ENCODE measurements at places on chromosomes 3 and 15.

DNA sequence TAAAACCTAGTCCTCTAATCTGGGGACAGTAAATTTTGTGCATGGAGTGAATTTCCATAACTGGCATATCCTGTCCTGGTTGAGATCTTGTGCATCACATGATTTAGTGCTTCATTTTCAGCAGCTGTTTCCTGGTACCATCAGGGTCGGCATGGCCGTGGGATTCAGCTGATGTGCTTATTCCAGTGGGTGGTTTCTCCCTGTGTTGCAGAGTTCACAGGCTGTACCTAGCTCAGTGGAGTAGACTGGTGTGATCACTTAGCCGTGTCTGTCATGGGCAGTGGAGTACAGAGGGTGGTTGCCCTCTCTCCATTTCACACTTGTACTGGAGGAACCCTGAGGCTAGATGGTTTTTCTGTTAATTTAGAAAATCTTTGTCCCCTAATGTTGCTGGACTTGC lies 228.5 kb downstream of the PTPRG start:
- no peak for DNase-seq

DNA sequence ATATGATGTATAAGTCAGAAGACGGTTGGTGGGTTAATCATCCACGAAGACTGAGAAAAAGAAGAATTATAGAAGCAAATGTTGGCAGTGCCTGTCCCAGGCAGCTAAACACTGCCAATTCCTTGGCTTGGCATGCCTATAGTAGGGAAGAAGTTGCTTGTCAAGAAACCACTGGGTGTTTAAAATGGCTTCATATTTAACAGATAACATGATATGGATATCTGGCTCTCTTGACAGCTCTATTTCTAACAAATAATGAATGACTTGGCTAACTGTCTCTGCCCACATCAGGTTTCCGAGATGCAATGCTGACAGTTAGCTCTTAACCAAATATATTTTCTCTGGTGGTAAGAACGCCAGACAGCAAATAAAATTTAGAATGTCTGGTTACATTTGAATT lies 341.7 kb upstream of the KCNMB2 start:
- no peak for DNase-seq

DNA sequence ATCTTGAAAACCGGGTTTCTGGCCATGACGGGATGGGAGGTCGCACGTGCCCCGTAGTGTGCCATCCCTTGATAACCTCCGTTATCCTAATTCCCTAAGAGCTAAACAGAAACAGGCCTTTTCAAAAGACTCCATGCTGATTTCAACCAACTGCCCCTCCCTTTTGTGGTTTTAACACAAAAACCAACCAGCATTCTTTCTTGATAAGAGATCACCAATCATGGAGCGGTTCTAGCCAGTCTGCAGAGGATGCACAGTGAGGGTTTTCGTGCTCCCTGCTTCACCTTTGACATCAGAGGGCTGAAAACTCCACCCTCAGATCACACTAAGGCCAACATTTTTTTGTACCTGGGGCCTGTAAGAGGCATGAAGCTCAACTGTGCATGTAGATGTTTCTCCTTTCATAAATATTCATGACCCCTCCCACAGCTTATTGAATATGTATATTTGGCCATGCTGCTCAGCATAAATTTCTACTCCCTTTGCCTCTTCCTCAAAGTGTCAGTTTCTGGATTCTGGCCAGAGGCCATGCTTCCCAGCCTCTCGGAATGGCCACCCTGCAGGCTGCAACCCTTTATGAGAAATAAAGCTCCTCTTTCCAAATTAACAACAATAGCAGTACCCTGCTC lies 41.3 kb downstream of the FAM3D start:
- no peak for DNase-seq

DNA sequence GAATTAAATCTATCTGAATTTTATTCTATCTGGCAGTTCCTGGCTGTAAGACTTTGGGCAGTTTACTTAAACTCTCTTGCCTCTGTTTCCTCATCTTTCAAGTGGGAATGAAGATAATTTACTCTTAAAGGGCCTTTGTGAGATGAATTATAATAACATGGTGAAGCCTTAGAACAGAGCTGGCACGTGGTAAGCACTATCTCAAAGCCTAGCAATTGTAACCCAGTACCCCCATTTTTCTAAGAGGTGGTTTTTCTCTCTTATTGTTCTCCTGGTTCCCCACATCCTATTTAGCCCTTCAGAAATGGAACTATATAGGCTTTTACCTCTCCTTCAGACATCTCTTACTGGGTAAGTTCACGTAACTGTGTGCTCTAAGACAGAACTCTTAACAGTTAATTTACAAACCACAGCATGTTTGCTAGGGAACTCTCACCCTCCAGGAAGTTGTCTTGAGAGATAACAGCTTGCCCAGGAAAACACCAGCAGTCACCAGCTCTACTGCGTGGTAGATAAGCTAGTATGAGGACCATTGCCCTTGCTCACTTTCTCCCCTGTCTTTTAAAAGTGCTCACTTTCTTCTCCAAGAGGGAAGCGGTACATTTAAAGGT lies 12.3 kb upstream of the CRBN start:
- DNase-seq = no peak

DNA sequence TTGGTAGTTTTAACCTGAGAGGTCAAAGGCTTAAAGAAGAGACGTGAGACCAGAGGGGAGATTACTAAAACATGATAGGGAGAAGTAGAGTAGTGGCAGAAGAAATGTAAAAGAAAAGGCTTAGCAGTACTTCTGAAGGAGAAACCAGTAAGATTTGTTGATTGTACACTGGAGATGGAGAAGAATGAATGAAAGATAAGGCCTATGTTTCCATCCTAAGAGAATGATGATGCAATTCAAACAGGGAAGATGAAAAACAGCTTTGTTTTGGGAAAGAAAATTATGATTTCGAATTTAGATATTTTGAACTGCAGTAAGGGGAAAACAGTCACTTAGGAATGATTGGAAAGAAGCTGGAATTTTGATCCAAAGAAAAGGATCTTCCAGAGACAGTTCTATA lies 97.4 kb upstream of the PLXND1 start:
- no peak for DNase-seq

DNA sequence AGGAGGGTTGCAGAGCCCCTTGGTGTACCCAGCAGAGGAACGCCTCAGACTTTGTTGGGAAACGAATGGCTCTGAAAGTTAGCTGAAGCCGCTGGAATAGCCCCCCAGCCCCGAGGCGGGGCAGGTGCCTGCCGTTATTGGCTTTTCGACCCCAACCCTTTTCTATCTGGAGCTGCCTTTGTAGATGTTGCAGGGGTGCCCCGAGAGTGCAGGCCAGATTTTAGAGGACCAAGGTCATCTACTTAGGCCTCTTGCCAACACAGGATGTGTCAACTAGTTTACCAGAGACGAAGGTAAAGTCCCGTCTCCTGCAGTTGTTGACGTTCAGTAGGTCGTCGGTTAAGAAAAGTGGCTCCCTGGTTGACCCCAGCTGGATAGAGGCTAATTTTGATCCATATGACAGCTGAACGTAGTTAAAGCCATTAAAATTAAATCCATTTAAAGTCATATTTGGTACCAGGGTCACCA lies 579 bp upstream of the UBE3A start:
- no peak for DNase-seq

DNA sequence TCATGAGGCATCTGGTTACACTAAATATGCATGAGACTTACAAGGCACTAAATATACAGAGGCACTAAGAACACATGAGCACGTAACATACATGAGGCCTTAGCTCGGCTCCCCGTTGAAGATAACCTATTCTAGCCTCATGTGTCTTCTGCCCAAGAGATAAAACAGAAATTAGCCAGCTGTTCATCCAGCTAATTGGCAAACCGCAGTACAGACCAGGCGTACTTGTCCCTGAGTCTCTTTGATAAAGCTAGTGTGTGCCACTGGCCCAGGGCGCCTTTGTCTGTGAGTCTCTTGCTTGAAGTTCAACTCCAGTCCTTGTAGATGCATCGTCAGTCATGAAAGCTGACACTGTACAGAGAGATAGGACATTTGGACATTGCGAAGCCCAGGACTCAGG lies 121.9 kb upstream of the SPATA12 start:
- no peak for DNase-seq

- peak; percentile 50 for DNase-seq
Observed at GRCh38 chr15:29139540-29140459, 129.8 kb downstream of the NSMCE3 start.

DNA sequence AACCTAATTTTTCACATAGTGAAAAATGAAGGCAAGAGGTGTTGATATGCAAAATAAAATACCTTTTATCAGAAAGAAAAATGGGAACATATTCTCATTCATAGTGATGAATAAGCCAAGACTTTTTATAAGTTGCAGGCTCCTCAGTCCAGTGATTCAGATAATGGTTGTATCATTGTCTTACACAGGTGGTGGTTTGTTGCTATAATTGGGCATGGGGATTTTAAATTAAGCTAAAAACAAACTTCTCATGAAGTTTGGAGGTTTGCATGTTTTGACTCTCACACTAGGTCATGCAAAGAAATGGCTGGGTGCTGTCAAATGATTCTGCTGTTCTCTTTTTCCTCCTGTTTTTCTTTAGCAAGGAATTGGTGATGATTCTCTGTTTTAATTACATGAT lies 60.8 kb upstream of the SKIL start:
- no peak for DNase-seq

- DNase-seq = no peak
Observed at GRCh38 chr3:39960515-39961191, 151.2 kb downstream of the MYRIP start.

DNA sequence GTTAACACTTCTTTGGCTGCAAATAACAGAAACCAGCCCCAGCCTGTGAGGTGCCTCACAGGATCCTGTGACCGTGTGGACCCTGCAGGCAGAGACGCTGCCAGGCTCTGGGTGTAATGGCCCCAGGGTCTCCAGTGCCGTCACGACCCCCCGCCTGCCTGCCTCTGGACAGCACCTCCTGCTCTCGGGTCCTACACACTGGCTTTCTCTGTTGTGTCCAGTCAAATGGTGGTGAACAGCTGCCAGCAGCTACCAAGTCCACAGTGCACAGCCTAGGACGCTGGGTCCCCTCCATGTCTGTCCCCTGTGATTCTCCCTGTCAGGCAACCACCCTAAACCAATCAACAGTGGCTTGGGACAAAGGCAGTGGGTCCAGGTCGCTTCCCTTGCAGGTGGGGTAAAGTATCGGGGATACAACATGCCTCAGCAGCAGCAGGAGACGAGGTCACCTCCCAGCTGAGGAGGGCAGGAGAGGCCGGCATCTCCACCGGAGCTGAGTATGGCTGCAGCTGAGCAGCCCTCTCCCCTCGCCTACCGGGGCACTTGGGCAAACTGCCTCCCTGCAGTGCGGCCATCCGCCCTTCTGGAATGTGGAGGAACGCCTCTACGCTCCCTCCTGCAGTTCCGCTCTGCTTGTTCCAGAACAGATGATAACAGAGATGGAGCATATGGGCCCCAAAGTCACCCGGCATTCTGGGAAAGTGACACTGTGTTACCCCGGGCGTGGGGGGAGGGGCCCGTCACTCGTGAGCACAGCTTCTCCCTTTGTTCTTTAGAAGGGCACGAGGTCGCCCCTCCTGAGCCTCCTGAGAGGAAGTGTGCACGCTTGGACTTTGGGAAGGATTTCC lies 21.1 kb upstream of the SKOR1 start:
- DNase-seq = no peak

DNA sequence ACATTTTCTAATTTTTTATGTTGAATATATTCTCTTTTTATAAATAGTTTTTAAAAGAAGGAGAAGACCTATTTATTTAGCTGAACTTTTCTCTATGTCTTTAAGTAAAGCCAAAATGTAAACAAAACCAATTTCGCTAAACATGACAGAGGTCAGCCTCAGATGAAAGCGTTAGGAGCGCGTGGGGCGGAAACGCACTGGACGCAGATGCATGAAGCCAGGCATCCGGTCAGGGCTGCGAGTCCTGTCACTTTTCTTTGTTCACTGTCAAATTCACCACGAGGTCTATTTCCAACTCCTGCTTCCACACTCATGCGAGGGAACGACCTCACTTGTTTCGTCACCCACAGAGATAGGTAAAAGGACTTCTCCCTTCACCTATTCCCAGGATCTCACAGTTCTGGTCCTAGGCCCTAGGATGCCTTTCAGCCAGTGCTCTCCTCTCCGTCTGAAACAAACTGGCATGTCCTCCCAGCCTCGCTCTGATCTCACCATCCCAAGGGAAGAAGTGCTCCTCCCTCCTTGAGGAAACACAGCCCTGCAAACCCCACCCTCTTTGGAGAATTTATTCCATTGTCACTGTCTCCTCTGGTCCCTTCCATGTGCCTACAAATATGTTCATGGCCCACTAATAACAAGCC lies 57.9 kb downstream of the ITGB5 start:
- no peak for DNase-seq

DNA sequence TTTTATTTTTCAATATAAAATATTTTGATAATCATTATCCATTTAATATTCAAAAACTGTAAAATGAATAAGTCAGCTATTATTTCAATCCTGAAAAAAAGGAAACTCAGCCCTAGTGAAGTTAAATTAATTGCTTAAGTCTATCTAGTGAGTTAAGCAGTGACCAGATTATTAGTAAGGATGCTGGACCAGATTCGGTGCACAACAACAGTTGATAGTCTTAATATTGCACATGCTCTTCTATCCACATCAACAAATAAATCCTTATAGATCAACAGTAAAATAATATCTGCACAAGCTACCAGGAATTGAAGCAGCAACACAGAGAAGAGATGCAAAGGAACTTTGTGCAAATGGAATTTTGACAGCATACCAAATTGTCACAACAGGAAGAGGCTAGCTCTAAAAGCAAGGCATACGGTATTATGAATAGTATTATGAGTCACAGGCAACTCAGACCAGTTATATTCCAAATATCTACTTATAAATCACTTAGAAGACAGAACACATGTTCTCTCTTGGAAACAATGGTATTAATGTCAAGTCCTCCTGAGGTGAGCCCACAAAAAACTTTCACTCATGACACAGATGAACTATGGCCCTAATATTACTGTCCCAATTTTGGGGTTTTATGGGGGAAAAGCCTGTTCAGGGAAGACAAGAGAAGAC lies 24.9 kb downstream of the VPS13C start:
- DNase-seq = no peak

DNA sequence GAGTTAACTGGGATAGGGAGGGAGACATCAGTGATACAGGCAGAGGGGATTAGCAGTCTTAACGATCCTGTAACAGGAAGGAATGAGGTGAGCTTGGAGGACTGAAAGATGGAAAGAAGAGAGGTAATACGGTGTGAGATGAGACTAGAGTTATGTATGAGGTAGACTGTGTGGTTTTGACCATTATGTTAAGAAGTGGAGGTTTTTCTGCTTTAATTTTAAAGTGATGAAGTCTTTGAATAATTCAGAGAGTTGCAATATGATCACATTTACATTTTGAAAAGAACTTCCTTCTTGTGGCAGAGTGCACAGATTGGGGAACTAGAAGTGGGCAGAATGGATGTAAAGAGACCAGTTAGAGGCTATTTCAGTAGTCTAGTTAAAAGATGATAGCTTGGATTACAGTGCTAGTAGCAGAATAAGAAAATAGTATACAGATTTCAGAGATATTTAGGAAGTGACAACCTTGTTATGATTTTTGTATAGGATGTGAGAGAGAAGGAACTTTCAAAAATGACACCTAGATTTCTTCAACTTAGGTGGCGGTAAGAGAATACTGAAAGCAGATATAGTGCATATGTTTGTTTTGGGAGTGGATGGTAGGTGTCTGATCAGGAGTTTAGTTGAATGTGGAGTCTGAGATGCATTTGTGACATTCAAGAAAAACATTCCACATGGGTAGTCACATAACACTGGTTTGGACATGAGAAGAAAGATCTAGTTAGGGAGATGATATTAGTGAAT lies 40.5 kb downstream of the STT3B start:
- DNase-seq = no peak

All from stimulated activated CD4-positive, alpha-beta T cell treated with anti-CD3 and anti-CD28 coated beads, Interleukin-12 subunit alpha, Interleukin-12 subunit beta, amount 100 ng/mL, for 4 hours (primary cell).